ENCODE measurements at places on chromosomes 3 and 15.

- DNase-seq, result no peak
Observed at GRCh38 chr3:16559653-16560365, 45.4 kb downstream of the DAZL start.

- DNase-seq, result no peak
Observed at GRCh38 chr3:39262846-39263245, 17.0 kb downstream of the CX3CR1 start.

GRCh38 chr3:99934975-99935797 is 117.5 kb downstream of the CMSS1 start:
- DNase-seq, result no peak

- no peak for DNase-seq
Observed at GRCh38 chr3:187567661-187568121, 102.5 kb downstream of the SST start.

DNA sequence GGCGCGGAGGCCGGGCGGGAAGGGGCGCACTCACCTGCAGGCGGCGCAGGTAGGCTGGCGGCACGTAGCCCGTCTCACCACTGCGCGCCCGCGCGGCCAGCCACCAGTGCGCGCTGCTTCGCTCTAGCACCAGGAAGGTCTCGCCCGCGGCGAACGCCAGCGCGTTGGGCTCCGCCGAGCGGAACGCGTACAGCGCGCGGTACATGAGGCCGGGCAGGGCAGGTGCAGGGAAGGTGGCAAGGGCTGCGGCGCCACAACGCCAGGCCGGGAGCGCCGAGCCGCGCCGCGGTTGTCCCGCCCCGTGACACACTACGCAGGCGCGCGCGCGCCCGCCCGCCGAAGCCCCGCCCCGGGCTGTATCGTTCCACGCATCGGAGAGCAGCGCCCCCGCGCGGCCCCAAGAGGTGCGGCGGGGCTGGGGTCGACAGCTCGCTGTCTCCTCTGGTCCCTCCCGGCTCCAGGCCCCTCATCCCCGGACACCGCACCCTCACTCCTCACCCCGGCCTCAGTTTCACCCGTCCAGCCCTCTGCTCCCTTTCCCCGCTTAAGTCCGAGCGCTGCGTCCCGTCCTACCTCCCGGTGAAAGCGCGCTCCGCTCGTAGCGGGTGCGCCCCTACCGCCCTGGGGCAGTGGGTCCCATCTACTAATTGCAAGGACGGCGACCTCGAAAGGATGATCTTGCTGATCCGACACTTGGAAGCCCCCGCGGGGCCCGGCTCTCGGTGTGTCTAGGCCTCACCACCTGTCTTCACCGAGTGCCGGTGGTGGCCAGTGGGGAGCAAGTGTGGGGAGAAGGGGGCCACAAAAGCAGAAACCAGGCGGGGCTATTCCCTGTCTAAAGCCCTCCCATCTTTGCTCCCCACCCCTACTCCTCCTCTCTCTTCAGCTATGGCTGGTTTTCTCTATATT is at the start of gene NCKIPSD:
NCKIPSD (minus strand) TSS at position 313 of the 909 bp plus-strand sequence; CDS start at position 205, 108 bp downstream.
- peak; percentile 39 for DNase-seq

GRCh38 chr3:63167113-63167512 is 111.0 kb upstream of the SYNPR start:
- DNase-seq, result no peak

DNA sequence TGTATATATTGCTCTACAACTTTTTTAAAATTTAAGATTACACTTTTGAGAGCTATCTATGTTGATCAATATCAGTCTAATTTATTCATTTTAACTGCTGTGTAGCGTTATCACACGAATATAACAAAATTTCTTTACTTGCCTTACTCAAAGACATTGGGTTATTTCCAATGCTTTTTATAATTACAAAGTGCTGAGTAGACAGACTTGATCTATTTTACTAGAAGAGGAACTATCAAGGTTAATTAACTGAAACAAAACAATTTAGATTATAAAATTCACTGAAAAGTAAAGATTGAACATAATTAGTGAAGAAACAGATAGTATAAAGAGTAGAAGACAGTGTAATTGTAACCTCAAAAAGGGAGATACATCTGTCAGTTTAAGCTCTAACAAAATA is 105.5 kb downstream of the TGFBR2 start:
- no peak for DNase-seq

GRCh38 chr15:32121384-32121695 is 91.0 kb downstream of the CHRNA7 start:
- DNase-seq, result no peak

GRCh38 chr3:167941234-167941995 is 154.3 kb downstream of the GOLIM4 start:
- no peak for DNase-seq

DNA sequence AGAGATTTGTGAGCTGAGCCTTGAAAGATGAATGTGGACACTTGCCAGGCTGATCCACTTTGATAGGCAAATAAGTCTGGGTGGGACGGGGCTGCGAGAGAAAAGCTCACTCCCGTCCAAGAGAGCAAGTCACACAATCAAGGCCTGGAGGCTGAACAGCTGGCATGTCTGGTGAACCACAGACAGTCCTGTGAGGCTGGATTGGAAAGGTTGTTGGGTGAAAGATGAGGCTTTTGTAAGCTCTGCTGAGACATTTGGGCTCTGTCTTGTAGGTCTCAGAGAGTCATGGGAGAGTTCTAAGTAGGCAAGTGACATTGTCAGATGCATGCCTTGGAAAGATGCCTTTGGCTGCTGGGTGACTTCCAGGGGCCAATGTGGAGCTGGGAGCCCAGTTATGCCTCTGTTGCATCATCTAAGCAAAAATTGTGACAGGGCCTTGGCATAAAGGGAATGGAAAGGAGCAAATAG is 38.5 kb downstream of the RPLP1 start:
- no peak for DNase-seq

GRCh38 chr3:191238321-191238817 is 39.3 kb downstream of the OSTN start:
- DNase-seq, result no peak

DNA sequence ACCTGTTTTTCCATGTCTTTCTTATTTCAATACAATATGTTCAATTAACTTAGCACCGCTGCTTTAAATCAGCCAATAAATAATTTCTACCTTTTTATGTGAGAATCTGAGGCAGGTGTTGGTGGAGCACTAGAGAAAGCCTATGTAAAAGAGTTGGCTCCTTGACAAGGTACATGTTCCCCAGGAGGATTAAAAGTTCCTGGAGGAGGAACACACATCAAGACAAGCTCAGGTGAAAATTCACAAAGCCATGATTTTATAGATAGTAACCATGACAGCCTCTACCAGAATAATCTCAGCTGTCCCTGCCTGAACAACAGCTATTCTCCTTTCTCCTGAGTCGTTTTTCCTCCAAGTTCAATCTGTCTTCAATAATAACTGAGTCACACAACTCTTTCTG is 3.4 kb upstream of the ZBED2 start:
- DNase-seq, result no peak

DNA sequence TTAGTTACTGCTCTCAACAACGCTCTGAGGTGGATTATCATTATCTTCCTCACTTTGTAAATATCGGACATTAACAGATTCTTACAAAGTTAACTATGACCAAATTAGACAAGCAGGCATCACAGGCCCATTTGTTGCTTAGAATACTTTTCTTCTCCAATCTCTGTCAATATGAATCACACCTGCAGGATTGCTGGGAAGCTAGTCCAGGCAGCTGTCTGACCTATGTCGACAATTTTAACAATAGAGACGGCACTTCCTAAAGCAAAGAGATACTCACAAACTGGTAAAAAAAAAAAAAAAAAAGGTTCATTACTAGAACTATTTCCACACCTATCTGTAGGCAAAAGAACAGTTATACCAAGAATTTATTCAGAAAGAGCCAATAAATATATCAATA is 85.3 kb downstream of the DPH6 start:
- no peak for DNase-seq

- DNase-seq, result no peak
Observed at GRCh38 chr15:31365655-31366127, 39.1 kb downstream of the KLF13 start.

DNA sequence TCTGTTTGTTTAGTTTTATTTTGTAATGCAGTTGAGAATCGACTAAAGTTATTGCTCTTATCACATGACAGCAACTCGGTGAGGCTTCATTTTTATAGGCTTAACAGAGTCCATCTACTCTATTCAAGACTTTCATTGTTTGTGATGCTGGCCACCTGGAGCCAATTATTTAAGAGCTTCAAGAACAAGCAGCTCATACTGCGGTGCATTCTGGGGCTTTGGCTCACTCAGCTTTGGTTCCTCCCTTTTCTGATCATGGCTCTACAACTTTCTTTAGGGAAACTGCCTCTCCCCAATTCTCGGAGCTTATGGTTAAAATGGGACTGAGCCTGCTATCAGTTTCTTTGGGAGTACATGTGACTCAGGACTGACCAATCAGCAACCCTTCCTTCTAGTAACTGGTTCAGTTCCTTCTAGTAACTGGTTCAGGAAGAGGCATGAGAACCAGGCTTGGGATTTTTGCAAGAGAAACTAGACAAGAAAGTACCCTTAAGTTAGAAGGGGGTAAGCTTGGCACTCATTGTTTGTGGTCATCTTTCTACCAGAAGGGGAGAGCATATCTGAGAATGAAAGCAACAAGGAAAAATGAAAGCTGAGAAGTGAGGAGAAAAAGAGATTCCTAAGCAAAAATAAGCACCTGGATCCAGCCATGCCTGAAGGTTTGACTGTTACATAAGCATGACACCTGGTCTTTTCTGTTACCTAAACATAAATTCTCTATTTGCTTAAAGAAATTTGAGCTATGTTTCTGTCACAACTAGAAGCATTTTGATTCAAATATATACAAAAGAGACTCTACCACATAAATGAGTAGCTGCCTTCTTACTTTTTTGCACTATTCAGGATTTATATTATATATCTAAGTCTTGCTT is 24.1 kb upstream of the ARHGEF3 start:
- no peak for DNase-seq

DNA sequence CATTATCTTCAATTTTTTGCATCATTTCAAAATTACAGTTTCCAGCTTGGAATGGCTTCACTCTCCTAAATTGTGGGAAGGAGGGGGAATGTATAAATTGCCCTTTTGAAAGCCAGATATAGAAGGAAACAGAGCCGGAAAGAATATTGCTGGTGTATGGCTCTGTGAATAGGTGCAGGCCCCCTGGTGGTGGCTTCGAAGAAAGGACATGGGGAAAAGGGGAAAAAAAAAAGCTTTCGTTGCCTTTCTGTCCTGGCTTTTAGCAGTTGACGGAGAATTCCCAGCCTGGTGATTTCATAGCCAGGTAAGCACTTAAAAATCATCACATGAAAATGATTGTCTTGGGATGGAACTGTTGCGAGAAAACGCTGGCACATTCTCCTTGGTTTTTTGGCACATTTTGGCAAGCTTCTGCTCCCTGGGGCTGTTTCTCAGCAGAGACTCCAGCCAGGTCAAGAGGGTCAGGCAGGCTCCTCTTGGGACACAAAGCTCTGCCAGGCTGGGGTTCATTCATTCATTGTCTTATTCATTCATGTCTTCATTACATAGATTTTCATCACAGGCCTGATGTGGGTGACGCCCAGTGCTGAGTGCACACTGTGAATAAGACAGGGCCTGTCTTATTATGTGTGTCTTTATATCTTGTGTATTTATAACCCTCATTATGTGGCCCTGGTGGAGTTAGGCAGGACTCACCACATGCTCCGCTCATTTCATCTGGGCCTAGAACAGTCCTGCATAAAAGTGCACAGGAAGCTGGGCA is 300.0 kb upstream of the TPM1 start:
- DNase-seq, result no peak

- no peak for DNase-seq
Observed at GRCh38 chr15:75542386-75542797, 36.7 kb downstream of the PTPN9 start.

DNA sequence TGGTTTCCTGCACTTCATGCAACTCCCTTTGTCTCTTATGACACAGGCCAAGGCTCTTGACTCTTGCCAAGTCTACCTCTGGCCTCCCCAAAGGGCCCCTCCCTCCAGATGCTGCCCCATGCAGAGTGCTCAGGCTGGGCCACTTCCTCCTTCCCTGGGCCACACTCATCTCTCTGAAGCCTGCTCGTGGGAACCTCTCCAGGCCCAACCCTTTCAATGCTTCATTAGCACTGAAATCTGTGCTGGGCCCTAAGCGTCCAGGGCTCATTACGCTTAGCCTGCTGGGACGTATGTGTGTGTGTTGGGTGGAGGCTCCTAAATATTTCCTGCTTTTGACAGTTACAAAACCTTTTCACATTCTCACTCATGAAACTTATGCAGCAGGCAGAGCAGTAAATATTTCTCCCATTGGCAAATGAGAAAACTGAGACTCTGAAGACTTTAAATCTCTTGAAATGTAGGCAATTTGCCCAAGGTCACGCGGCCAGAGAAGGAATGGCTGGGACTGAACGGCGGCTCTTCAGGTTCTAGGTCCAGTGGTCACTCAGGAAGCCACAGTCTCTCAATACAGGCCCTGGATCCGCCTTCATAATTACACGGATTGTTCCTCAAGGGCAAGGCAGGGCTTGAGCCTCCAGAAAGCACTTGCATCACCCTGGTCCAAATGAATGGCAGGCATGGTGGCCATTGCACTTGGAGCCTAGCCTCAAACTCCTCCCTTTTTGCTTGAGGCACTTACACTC is 241.7 kb upstream of the HES1 start:
- DNase-seq, result peak; percentile 13

GRCh38 chr15:86259589-86259988 is 179.9 kb downstream of the AGBL1 start:
- no peak for DNase-seq

DNA sequence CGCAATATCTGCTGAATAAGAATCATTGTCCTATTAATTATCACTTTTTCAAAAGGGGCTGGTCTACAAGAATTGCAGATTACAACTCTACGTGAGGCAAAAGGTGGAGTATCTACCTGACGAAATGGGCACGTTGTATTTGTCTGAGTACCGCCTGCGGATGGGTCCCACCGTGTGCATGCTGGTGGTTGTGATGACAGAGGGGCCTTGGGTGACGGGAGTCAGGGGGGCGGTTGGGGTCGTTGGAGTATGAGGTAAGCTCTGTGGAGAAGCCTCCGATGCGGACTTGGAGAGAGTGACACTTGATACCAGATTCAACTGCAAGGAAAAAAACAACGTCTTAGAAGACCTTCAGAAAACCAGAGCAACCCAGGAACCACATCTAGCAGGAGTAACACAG is 605.8 kb downstream of the FOXP1 start:
- DNase-seq, result no peak

DNA sequence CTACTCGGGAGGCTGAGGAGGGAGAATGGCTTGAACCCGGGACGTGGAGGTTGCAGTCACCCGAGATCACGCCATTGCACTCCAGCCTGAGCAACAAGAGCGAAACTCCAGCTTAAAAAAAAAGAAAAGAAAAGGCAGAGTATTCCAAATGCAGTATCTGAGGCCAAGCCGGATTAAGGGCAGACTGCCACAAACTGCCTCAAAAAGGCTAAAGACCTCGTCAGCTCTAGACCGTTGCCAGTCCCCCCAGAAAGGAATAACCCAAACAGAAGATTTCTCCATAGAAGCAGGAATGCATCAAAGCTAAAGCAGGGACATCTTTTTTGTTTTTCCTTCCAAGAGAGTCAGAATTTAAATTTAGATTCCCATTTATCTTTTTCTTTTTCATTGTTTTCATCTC is 72.9 kb downstream of the TM4SF4 start:
- no peak for DNase-seq

- no peak for DNase-seq
Observed at GRCh38 chr3:142934128-142934886, 29.2 kb downstream of the PAQR9 start.

- DNase-seq, result no peak
Observed at GRCh38 chr3:133404920-133405319, 5.1 kb downstream of the BFSP2 start.

GRCh38 chr3:8450618-8451017 is 51.0 kb upstream of the LMCD1 start:
- no peak for DNase-seq

Data from NCI-H2029 treated with DMSO at 0.1 percent for 48 hours (cell line).